Brain (organoid and tissue), 16 donors: ENCODE measurements at places on chromosomes 5 and 9.

- no peak for DNase-seq
Observed at GRCh38 chr9:14674630-14675029, 18.6 kb downstream of the ZDHHC21 start.

DNA sequence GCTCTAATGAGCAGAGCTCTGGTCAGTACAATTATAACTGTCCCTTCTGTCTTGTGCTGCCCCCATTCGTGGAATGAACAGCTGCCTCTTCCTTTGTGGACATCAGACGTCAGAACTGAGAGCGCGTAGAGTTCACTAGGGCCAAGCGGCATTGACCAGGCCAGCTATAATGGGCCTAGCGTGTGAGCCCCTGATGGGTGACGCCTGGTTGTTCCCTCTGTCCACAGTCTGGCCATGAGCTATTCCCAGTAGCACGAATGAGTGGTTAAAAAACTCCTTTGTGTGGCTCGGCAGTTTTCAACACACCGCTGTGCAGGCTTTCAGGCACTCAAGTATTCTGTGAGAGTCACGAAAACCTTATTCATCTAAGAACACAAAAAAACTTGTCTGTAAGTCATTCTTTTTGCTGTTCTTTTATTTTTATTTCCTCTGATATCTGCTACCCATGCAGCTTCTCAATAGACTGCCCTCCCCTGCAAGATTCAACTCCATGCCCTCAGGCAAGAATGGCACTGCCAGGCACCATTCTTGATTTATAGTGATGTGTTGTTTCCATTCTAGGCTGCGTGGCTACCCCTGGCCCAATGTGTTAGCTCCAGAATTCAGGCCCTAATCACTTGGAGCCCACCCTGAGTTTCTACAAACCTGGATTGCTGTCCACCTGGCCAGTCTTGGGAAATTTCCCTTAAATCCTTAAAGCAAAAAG is 52.5 kb downstream of the ANKDD1B start:
- peak; percentile 56 for DNase-seq

GRCh38 chr5:129067745-129068144 is 26.8 kb upstream of the ISOC1 start:
- no peak for DNase-seq

DNA sequence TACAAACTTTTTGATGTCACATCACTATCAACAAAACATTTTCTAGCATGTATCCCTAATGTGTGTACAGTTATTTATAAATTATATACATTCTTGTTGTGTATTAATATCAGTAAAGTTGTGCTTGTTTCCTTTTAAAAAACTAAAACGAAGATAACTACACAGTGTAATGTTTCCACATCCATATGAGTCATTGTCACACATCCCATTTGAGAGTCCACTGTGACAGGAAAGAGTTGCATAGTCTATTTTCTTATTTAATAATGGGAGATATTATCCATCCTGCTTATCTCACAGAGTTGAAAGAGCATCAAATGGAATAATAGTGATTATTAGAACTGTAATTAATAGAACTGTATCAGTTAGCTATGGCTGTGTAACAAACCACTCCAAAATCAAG is 434.0 kb upstream of the CLINT1 start:
- no peak for DNase-seq

DNA sequence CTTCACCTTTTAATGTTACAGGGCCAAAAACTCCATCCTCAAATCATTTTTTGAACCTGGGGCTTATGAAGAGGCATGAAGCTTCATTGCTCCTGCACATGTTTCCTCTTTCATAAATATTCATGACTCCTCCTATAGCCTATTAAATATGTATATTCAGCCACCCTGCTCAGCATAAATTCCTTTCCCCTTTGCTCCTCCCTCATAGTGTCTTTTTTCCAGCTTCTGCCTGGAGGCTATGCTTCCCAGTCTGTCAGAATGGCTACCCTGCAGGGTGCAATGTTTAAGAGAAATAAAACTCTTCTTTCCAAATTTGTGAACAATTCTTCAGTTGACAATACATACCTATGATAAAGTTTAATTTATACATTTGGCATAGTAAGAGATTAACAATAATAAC is 1082.9 kb upstream of the CDH18 start:
- no peak for DNase-seq

DNA sequence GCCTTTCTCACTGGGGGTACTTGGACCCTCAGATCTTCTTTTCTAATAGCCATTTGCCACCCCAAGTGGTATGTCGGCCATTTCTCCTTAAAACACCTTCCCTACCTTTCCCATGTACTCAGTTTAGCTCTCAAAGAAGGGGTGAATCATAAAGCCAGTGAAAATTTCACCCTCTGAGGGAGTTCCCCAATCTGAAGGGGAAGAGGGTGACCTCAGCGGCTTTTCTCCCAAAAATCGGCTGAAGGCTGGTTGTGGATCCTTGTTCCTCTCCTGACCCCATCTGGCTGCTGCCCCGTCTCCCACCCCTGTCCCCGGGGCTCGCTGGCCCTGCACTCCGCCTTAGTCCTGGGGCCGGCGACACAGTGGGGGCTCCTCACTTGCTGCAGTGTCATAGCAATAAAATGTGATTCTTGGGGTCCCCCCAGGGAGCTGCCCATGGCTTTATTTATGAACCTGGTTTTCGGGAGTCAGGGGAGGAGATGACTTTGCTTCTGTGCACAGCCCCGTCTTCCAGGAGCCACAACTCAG is 17.3 kb upstream of the LTC4S start:
- DNase-seq, result no peak

DNA sequence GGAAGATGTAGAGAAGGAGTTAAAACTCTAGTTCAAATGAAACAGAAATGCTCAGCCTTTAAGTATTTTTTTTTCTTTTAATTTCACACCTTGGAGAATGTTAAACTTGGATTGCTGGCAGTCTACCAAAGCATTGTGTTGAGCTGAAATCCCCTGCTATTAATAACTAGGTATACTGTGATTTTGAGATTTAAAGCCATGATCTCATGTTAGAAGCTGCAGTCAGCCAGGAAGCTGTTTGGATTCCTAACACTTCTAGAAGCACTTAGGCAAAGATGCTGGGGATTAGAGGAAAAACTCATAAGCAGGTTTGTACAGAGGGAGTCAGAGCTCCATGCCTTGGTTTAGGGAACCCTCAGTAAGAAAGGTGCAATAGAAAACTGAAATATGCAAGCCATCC is 141.4 kb downstream of the KIF4B start:
- DNase-seq, result no peak

DNA sequence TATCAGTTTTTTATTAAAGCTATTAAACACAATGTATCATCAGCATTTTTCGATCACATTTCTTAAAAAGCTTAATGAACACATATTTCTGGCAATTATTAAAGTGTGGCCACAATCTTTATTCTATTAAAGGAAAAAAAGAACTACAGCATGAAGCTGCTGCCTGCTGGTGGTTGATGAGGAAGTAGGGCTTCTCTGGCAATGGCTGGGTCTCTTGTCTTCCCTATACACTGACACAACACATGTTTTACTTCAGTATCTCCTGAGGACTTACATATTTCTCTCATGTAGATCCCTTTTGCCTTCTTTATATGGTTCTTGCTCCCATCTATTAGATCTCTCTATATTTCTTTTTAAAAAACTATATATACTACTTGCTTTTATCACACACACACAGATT is 590.7 kb downstream of the RAB3C start:
- no peak for DNase-seq

DNA sequence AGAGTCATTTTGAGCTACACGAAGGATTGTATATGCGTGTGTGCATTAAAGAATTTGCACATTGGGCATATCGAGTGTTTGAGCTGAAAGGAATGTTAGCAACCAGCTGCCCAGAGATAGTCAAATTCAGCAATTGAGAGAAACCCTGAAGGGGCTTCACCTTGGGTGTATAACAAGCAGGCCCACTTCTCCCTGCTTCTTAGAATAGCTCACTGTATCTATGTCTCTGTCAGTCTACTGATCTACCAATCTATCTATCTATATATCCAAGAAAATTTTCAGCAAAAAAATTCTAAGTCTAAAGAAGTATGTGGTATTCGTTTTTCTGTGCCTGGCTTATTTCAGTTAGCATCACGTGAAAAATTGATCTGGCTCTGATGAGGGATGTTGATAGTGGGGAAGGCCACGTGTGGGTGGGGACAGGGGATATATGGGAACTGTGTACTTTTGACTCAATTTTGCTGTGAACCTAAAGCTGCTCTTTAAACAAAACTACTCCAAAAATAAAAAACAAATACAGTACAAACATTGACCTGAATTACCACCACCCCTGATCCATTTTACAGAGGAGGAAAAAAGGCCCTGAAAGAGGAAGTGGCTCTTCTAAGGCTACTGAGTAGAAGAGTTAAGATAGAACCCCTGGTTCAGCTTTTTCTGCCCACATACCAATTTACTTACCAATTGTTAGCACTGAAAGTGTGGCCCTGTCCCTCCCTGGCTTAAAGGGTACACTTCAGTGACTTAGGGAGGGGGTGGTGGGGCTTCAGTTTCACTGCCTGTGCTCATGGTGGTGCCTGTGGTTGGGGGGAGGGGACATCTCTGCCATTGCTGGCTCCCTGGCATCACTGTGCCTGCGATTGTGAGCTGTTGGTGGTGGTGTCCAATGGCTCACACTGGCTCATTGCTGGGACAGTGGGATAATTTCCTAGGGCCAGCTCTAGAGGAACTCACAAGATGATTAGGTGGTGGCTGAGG is 141.8 kb downstream of the DOCK2 start:
- DNase-seq, result no peak

GRCh38 chr5:55033568-55033967 is 9.5 kb downstream of the GZMK start:
- no peak for DNase-seq

DNA sequence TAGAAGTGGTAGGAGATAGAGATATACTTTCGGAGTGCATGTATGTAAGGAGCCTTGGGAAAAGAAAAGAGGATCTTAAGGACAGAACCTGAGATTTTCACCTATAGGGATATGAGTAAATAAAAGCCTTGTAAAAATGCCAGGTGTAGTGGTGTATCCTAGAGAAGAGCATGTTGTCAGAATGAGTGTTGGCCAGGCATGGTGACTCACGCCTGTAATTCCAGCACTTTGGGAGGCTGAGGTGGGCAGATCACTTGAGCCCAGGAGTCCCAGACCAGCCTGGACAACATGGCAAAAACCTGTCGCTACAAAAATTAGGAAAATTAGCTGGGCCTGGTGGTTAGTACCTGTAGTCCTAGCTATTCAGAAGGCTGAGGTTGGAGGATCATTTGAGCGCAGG is 76.0 kb downstream of the IPO11 start:
- no peak for DNase-seq

- DNase-seq, result peak; percentile 71
Observed at GRCh38 chr5:172939071-172939470, 20.2 kb upstream of the RPL26L1 start.

DNA sequence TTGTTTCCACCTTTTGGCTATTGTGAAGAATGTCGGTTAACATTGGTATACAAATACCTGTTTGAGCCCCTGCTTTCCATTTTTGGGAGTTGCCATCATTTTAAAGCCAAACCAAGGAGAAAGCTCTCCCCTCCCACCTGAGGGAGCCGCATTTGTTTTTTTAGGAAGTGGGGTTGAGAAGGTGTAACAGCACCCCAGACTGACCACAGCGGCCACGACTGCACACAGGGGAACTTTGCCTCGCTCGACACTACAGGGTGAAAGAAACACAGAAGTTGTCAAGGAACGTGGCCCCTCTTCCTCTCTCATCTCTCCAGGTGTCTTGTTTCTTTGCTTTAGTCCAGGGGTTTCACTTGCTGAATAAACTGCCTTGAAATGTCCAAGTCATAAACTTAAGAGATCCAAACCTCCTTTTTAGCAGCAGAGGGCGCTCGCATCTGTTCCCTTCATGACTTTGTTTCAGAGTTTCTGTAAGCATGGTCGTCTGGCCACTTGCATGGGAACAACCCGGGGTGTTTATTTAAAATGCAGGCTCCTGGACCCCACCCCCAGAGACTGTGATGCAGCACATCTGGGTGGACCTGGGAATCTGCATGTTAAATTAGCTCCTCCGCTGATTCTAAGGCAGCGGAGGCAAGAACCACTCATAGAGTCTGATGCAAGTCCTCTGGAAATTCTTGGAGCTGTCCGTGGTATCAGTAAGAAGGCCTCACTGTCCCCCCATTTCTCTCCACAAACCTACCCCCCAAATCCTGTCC is 2.1 kb upstream of the TTLL11 start:
- DNase-seq, result peak; percentile 76

- DNase-seq, result no peak
Observed at GRCh38 chr5:137010226-137010625, 488.9 kb downstream of the SPOCK1 start.

- peak; percentile 70 for DNase-seq
Observed at GRCh38 chr5:126354012-126354857, 69.0 kb upstream of the GRAMD2B start.

DNA sequence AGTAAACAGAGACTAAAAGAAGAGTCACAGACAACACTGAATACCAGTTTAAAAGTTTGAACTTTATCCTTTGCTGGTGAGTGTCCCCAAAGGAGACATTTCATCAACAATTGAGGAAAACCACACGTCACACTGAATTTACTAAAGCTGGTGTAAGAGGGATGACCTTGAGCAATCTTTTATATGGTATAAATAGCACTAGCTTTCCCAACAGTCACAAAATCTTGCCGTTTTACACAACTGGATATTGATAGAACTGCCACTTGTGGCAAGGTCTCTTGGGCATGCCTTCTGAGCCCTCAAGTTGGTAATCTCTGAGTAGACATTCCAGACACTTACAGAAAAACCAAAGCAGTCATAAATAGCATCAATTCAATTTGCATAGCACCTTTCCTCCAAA is 311.5 kb upstream of the TARS1 start:
- no peak for DNase-seq

GRCh38 chr5:65105301-65105700 is 336.6 kb downstream of the CWC27 start:
- DNase-seq, result no peak

- DNase-seq, result no peak
Observed at GRCh38 chr5:170896779-170897178, 35.0 kb downstream of the RANBP17 start.

DNA sequence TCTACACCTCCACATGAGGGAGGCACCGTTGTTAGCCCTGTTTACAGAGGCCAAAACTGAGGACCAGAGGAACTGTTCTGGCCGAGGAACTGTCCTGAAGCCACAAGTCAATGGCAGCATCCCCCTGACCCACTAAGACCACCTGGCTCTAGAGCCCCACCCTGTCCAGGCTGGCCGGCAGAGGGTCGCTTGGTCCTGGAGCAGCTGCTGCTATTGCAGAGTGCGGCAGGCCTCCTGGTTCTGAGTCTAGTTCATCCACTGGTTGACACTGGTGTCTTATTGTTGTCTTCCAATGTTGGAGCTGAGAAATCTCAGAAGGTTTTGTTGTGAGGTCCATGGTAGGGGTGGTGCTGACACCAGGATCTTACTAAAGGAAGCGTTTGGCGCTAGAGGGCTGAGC is 26.6 kb upstream of the ANGPTL2 start:
- DNase-seq, result no peak
